ENCODE measurements at places on chromosomes 1 and 21. TPM values are rescaled to one million over a fixed set of nuclear protein-coding genes. Genes with fewer than 3 reads are reported as not detected.

DNA sequence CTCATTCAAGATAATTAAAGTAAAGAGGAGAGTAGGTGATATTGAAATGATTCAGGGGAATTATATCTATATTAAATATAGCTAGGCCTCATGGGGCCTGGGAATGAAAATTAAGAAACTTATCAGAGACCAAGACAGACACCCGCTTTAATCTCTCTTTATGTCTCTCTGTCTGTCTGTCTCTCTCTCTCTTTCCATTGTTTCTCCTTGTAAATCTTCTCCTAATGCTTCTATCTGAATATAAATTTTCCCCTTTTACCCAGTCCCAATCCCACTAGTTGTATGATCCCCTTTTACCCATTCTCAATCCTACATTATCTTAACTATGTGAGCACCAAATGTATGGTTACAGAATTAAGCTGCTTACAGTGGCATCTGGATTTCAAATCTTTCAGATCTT, 61.2 kb downstream of the RGS5 start:
- H3K4me3 ChIP-seq: no peak overlapping the region
- H3K4me1 ChIP-seq: no peaks in the 10 kb centered on the region
- no peak for DNase-seq
- no peak overlapping the region for H3K27ac ChIP-seq

CTSS gene
- total RNA-seq: 38.9 TPM

GRCh38 chr1:82185084-82185483, 384.4 kb downstream of the ADGRL2 start:
- H3K4me3 ChIP-seq: no peak overlapping the region
- no peak overlapping the region for H3K27ac ChIP-seq
- DNase-seq: no peak
- no peaks in the 10 kb centered on the region for H3K36me3 ChIP-seq
- H3K4me1 ChIP-seq: no peaks in the 10 kb centered on the region

DNA sequence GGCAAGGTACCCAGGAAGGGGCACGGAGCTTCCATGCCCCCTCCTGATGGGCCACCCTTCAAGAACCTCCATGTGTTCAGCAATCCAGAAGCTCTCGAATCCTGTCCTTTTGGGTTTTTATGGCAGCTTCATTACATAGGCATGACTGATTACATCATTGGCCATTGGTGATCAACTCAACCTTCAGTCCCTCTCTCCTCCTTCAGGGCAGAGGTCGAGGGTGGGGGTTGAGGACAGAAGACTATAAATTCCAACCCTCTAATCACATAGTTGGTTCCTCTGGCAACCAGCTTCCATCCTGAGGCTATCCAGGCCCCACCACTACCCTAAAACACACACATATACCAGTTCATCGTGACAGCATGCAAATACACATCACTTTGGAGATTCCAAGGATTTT, 135.7 kb downstream of the ZNF281 start:
- no peaks in the 10 kb centered on the region for H3K4me1 ChIP-seq
- DNase-seq: no peak
- H3K4me3 ChIP-seq: no peak overlapping the region
- no peaks in the 10 kb centered on the region for H3K36me3 ChIP-seq
- no peak overlapping the region for H3K27ac ChIP-seq

GRCh38 chr1:65255035-65255655, 54.2 kb upstream of the DNAJC6 start:
- no peak overlapping the region for H3K27ac ChIP-seq
- peaks cover 18% of the 10 kb centered on the region for H3K27me3 ChIP-seq
- peaks cover 24% of the 10 kb centered on the region for H3K4me1 ChIP-seq
- peak overlapping the region; percentile 83 for H3K4me3 ChIP-seq
- no peak for DNase-seq

DNA sequence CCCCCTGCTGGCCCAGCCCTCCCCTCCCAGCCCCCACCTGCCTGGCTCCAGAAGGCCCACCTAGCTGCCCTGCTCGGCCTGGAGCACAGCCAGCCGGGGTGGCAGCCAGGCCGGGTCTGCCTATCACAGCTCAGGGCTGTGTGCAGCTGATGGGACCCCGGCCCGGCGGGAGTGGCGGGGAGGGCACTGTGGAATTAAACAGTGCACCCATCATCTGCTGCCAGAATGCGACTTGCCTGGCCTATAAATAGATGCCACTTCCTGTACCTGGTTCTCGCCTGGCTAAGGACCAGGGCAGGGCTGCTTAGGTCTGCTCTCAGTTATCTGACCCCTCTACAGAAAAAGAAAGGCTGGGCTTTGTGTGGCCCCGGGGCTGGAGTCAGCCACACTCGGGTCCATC, 98.2 kb upstream of the VAMP3 start:
- no peak for DNase-seq
- H3K36me3 ChIP-seq: no peaks in the 10 kb centered on the region
- H3K4me3 ChIP-seq: no peak overlapping the region
- no peaks in the 10 kb centered on the region for H3K27me3 ChIP-seq
- no peak overlapping the region for H3K27ac ChIP-seq
- no peaks in the 10 kb centered on the region for H3K4me1 ChIP-seq

DNA sequence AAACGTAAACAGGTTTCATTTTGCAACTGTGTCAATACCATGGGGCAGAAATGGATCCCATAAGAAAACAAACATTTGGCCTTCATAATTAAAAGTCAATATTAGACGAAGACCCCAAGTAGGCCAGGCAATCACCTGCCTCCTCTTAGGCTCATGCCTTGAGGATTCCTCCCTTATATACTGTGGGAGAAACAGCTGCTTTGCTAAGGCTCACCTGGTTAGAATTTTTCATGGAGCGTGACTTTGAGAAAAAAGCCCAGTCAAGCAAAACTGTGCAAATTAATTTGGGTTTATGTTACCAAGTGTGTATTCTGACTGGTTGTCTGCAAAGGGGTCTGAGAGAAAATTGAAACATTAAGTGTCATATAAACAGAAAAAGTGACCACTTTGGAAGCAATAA, 605.3 kb upstream of the USP24 start:
- H3K4me1 ChIP-seq: no peaks in the 10 kb centered on the region
- H3K4me3 ChIP-seq: no peak overlapping the region
- no peak for DNase-seq
- peaks cover 6% of the 10 kb centered on the region for H3K27me3 ChIP-seq
- no peak overlapping the region for H3K27ac ChIP-seq
- H3K36me3 ChIP-seq: no peaks in the 10 kb centered on the region

DNA sequence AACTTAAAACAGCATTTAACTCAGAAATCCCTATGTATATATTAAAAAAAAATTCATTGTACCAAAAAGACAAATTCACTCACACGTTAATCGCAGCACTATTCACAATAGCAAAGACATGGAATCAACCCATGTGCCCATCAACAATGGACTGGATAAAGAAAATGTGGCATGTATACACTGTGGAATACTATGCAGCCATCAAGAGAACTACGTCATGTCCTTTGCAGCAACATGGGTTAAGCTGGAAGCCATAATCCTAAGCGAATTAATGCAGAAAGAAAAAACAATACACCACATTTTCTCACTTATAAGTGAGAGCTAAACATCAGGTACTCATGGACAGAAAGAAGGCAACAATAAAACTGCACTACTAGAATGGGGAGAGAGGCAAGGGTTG, 99.4 kb downstream of the FAF1 start:
- H3K27me3 ChIP-seq: no peaks in the 10 kb centered on the region
- no peak overlapping the region for H3K27ac ChIP-seq
- H3K4me3 ChIP-seq: no peak overlapping the region
- peaks cover 9% of the 10 kb centered on the region for H3K4me1 ChIP-seq
- DNase-seq: no peak
- peaks cover 38% of the 10 kb centered on the region for H3K36me3 ChIP-seq

HES2 gene
- total RNA-seq: not detected

HSD3B2 gene
- not detected for total RNA-seq

DNA sequence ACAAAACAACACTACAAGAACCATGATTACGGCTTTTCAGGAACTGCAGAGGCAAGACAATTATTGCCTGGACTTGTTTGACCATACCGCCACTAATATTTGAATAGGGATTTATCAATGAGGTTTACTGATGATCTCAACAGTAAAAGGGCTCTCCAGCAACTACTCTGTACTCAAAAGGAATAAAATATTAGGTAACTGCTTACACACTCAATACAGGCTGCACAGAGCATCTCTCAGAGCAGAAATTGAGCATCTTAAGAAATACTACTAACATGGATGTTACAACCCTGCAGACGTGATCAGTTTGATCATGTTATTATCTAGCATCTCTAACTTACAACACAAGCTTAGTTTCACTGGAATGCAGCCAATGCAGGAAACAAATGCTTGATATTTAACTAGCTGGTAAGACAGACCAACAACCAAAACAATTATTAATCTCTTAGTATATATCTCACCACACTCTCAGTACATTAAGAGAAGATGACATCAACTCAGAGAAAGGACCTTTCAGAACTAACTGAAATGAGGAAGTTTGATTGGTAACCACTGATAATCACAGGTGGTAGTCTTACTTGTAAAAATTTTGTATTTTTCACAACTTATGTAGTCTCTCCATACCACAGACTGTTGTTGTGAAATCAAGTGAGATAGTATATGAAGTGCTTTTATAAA, 52.2 kb downstream of the PUM1 start:
- peaks cover 17% of the 10 kb centered on the region for H3K36me3 ChIP-seq
- peaks cover 54% of the 10 kb centered on the region for H3K4me1 ChIP-seq
- peak overlapping the region; percentile 35 for H3K27ac ChIP-seq
- no peak overlapping the region for H3K4me3 ChIP-seq
- DNase-seq: no peak
- H3K27me3 ChIP-seq: no peaks in the 10 kb centered on the region

GRCh38 chr21:31908106-31909031, 35.5 kb downstream of the HUNK start:
- H3K4me1 ChIP-seq: no peaks in the 10 kb centered on the region
- no peaks in the 10 kb centered on the region for H3K36me3 ChIP-seq

CEP170 gene
- 44.3 TPM for total RNA-seq

VPS72 gene
- 66.4 TPM for total RNA-seq

ETV3L gene
- not detected for total RNA-seq

SPTA1 gene
- not detected for total RNA-seq

DNA sequence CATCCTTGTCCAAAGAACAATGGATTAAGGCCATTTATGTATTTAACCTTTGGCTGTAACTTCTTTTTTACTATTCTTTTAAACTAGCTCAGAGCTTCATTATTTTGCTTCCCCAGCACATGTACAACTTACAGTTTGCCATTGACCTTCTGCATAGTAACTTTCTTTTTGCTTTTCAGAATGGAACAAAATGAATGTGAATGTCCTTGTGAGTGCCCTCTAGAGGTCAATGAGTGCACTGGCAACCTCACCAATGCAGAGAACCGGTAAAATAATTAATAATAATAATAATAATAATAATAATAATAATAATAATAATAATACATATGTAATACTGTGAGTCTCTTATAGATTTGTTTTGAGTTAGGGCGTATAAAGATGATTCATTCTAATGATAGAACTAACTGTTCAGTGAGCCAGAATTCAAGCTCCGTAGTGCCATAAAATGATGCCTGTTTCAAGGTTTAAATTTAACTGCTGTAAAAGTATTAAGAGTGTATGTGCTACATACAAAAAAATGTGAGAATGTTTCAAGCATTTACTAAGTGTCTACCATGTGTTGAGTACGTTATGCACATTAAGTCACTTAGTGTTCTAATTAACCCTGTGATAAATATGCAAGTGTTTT, 69.0 kb upstream of the RAVER2 start:
- no peaks in the 10 kb centered on the region for H3K36me3 ChIP-seq
- H3K4me3 ChIP-seq: no peak overlapping the region
- H3K4me1 ChIP-seq: peaks cover 2% of the 10 kb centered on the region
- H3K27ac ChIP-seq: no peak overlapping the region

DNA sequence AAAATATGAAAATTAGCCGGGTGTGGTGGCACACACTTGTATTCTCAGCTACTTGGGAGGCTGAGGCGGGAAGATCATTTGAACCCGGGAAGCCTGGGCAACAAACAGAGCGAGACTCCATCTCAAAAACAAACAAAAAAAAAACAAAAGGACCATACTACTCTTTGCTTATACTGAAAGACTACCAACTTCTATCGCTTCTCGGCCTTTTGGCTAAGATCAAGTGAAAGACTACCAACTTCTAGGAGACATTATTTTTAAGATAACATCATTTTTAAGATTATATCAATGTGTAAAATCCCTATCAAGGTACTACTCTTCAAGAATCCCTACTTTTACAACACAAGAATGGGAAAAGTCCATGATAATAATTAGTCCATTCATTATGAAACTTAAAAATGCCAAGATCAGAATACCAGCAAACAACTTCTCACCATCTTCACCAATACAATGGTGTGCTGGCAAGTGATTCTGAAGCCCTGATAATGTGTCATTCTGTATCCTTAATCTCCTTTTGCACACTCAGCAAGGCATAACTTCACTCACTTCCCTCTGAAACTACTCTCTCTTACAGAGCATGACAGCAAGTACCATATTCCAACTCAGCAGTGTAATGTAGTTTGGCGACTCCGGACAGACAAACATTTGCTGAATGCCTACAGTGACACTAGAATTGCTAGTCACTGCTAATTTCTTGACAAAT, 1.7 kb downstream of the PTP4A2 start:
- H3K4me3 ChIP-seq: peak overlapping the region; percentile 91
- H3K36me3 ChIP-seq: peaks cover 33% of the 10 kb centered on the region
- H3K27ac ChIP-seq: peak overlapping the region; percentile 98
- H3K27me3 ChIP-seq: no peaks in the 10 kb centered on the region

- no peak overlapping the region for H3K4me3 ChIP-seq
- DNase-seq: no peak
- no peaks in the 10 kb centered on the region for H3K4me1 ChIP-seq
- peaks cover 5% of the 10 kb centered on the region for H3K36me3 ChIP-seq
- no peak overlapping the region for H3K27ac ChIP-seq
- no peaks in the 10 kb centered on the region for H3K27me3 ChIP-seq
Observed at GRCh38 chr1:111414756-111415155, 12.8 kb downstream of the OVGP1 start.

GRCh38 chr1:41097105-41097504, 75.6 kb upstream of the SLFNL1 start:
- no peak overlapping the region for H3K27ac ChIP-seq
- no peak for DNase-seq
- peaks cover 13% of the 10 kb centered on the region for H3K36me3 ChIP-seq
- no peaks in the 10 kb centered on the region for H3K27me3 ChIP-seq
- H3K4me1 ChIP-seq: peaks cover 3% of the 10 kb centered on the region

GRCh38 chr1:58158016-58158415, 388.5 kb downstream of the OMA1 start:
- no peaks in the 10 kb centered on the region for H3K36me3 ChIP-seq
- no peaks in the 10 kb centered on the region for H3K27me3 ChIP-seq
- no peaks in the 10 kb centered on the region for H3K4me1 ChIP-seq
- DNase-seq: no peak
- no peak overlapping the region for H3K27ac ChIP-seq

GRCh38 chr1:55634516-55634915, 419.4 kb upstream of the USP24 start:
- DNase-seq: no peak
- H3K4me1 ChIP-seq: no peaks in the 10 kb centered on the region
- H3K27me3 ChIP-seq: peaks cover 4% of the 10 kb centered on the region
- H3K4me3 ChIP-seq: no peak overlapping the region
- no peak overlapping the region for H3K27ac ChIP-seq
- H3K36me3 ChIP-seq: no peaks in the 10 kb centered on the region

All from activated naive CD8-positive, alpha-beta T cell treated with anti-CD3 and anti-CD28 coated beads for 36 hours (primary cell).